ENCODE measurements at places on chromosomes 3 and 15.
A peak's percentile ranks its signal among the peaks of the same experiment; 100 is the strongest.

DNA sequence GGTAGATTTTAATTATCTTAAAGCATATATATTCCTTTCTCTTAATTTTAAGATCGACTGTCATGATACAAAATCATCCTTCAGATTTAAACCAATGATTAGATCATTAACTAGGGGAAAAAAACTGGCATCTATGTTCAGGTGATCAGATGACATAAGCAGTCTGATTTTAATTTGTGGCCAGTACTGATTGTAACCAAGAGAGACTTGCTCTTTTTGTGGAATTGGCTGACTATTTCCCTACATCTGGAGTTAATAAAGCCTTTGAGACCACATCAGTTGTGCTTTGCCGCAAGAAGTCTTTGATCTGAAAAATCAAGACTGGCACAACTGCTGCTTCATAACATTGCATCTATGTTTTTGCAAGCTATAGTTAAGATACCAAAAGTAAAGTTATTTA lies 148.4 kb upstream of the CGNL1 start:
- DNase-seq = no peak

DNA sequence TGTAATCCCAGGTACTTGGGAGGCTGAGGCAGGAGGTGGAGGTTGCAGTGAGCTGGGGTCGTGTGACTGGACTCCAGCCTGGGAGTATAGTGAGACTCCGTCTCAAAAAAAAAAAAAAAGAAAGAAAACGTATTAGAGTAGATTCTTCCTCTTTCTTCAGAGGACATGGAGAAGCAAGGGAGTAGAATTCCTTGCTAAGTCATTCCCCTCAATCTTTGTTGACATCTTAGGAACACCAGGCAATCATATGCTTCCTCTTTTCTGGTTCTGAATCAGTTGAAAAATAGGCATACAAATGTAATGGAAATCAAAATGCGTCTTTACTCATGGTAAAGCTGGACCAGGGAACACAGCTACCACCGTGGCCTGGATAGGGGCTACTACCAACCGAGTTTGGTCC lies 38.3 kb upstream of the ATOSA start:
- DNase-seq = no peak

DNA sequence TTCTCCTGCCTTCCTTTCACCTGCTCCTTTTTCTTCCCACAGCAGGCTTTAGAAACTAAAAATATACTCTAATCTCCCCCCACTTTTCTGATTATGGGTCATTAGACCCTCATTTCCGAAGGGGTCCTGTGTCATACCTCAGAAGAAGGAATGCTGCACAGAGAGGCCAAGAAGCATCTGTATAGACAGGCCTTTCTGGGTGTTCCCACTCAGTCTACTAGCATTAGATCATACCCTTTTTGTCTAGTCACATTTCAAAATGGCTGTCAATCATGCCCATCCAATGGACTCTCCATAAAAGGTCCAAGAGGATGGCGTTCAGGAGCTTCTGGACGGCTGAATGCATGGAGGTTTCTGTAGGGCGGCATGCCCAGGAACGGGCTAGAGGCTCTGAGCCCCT lies 192.2 kb downstream of the SUCLG2 start:
- DNase-seq = no peak

DNA sequence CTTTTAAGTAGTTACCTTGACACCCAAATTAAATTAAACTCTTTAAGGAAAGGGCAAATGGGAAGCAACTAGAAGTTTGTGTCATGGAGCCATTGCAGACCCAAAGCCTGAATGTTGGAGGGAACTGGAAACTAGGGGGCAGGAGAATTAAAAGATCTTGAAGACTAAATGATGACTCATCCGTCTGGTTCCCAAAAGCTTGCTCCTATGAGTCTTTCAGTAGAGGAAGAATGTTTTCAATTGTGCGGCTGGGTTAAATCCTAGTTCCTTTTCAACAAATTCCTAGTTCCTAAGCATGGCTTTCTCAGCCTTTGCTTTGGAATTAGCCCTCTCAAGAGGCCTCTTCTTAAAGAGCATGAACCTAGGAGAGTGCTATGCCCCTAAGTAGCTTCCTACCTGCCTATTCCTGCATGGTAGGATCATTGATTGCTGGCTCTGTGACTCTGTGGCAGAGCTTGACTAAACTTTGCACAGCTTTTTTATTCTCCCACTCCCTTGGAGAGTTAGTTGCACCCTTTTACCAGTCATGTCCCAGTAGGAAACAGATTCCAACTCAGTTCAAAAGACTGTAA lies 17.7 kb downstream of the CLEC3B start:
- DNase-seq = no peak

GRCh38 chr3:190180268-190180667 lies 59.6 kb upstream of the P3H2 start:
- no peak for DNase-seq

DNA sequence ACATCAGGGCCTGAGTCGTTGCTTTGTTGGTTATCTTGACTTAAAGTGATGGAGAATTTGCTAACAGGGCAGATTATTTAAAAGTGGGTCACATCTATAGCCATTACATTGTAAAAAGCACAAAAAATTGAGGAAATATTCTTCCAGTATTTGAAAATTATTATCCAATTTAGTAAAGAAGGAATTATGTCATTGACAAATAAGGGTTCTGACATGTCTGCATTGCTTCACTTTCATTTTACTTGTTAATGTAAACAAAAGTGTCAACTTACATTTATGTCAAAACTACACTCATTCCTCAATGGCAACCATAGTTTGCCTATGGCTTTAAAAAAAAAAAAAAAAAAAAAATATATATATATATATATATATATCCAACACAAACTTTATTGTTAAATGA lies 3.4 kb upstream of the PARP14 start:
- DNase-seq = no peak

GRCh38 chr3:176376531-176376930 lies 820.8 kb downstream of the TBL1XR1 start:
- DNase-seq = no peak

DNA sequence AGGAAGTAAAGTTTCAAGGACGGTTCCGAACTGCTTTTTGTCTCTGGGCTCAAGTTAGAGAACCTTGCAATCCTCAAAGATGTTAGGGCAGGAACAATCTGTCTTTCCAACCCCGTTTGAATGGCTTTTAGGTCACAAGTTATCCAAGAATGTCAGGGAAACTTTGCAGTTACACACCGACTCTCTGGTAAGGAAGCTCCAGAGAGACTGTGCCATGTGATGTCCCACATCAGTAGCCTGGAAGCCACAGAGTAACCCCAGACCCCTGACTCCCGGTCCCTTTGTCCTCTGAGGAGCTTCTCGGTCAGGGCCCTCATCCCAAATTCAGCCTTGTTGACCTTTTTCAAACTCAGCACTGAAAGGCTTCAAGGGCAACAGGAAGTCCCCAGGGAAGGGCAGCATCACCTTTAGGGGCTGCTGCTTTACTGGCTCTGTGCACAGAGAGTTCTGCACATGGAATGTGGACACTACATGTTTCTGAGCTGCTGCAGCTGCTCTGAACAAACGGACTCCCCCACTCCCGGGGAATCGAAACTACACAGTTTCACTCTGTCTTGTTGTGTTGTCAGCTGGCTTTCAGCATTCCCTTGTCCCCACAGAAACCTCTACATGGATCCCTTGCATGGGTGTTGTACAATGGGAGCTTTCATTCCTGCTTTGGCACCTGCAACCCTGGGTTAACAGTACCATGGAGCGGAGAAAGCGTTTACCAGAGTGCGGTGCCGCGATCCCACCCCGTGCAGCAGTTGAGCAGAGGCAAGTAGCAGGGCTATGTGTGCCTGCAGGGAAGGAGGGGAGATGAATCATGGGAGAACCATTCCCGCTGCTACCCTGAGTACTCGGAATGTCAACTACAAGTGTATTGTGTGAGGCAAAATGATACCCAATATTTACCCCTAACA lies 408.2 kb upstream of the THBS1 start:
- DNase-seq = no peak

DNA sequence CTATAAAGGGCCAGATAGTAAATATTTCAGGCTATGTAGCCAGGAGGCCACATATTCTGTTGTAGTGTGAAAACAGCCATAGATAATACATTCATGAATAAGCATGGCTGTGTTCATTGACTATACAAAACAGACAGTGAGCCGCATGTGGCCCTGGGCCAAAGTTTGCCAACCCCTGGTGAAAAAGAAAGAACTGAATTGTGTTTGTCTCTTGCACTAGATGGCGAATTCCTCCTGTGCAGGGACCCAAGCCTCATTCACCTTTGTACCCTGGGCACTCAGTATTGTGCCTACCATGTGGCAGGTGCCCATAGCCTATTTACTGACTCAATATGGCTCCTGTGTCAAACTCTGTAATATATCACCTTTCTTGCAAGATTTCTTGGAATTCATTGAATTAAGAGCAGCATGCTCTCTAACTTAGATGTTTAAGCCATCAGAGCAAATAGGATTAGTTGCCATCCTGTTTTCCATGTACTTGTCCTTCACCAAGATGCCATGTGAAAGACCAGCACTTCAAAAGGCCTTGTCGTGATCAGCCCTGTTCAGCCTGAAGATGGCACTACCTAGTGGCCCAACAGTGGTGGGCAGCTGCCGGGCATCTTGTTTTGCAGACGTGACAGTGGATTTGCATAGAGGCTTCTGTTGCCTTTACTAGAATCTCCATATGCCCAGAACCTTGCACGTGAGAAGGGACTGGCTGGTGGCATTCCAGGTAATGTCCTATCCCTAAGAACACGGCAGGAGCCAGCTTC lies 50.9 kb upstream of the CMTM7 start:
- DNase-seq = no peak

DNA sequence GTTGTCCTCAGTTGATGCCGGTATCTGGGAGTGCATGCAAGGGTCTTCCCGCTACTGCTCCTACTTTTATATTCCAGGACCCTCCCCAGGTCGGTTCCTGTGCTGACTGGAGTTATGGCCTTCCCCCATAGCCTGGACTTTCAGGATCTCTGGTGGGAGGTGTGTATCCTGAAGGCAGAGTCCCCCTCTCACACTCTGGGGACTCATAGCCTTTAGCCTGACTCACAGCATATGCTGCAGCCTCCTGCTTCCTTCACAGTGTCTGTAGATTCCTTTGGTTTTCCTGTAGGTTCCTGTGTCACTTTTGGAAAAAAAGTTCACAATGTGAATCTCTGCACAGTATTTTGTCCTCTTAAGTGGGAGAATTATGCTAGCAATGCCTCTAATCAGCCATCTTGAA lies 180.6 kb upstream of the RBMS3 start:
- no peak for DNase-seq

DNA sequence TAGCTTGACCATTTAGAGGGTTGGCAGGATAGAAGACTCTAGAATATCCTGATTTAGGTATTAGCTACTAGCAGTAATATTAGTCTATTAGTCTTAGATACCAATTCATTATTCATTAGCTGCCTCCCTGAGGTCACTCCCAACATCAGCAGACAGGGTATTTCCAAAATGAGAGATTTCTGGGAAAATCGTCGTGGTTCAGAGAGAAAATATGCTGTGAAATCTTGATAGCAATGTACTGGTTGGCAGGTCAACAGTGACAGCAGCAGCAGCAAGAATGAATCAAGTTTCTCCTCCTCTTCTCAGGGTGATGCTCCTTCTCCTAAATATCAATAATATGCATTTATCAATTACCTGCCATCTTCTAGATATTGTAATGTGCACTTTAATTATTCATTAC lies 41.3 kb upstream of the ROBO1 start:
- DNase-seq = no peak

DNA sequence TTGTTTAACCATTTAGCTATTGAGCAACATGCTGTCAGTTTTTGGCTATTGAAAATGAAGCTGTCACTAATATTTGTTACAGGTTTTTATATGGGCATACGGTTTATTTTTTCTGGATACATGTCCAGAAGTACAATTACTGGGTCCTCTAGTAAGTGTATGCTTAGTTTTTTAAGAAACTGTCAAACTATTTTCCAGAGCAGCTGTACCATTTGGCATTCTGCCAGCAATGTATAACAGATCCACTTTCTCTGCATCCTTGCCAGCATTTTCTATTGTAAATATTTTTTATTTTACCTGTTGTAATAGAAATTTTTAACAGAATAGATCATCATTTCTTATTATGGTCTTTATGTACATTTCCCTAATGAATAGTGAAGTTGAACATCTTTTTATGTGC lies 658.8 kb downstream of the EDEM1 start:
- no peak for DNase-seq

DNA sequence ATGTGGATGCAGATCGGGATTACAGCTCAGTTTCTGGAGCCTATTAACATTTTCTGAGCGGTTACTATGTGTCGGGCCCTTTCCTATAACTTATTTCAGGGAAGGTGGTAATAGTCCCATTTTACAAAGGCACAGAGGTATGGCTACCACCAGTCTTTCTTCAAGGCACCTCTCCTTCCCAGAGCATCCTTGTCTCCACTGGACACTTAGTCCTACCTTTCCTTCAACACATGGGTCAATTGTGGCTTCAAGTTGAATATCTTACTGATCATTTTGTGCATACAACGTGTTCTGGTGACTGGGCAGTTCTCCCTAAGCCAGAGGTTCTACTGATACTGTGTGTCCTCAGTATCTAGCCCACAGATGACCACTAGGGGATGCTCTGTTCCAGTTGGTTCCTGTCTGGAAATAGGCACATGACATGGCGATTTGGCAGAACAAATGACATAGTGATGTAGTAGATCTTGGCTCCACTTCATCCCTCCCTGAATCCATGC lies 60.7 kb upstream of the CMTM8 start:
- peak; percentile 76 for DNase-seq

- DNase-seq = no peak
These were observed 234.8 kb upstream of the ARPP21 start for GRCh38 chr3:35404571-35404970.

DNA sequence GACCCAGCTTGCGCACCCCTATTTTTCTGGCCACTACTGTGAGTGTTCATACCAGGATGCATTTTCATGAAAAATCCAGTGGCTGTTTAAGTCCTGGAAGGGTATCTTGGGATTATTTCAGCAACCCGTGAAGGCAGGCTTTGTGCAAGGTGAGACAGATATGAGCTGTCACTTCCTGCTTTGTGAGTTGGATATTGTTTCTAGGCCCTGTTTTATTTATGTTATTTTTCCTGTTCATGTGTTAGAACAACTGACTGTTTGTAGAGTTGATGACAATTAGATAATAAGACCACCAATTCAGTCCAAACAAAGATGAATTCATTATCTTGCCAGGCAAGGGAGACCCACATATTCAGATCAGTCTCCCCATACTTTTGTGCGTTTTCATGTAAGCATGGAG lies 42.5 kb downstream of the ZBTB38 start:
- no peak for DNase-seq

DNA sequence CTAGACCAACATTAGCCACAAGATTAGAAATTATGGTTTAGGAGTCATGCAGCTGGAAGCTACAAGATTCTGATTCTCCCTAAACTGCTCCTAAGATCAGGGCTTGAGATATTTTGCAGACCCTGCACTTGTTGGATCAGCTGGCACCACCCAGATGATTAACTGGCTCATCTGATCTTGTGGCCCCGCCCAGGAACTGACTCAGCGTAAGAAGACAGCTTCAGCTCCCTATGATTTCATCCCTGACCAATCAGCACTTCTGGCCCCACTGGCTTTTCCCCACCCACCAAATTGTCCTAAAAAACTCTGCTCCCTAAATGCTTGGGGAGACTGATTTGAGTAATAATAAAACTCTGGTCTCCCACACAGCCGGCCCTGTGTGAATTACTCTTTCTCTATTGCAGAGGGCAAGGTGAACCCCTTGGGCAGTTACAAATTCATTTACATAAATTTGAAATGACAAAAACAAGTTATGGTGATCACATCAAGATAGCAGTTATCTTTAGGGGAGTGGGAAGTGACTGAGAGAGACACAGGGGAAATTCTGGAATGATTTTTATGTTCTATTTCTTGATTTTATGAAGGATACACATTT lies 76.5 kb downstream of the CD200R1L start:
- DNase-seq = peak; percentile 43

Measured in WTC11 (cell line).